NCI-H1417 treated with DMSO at 0.1 percent for 48 hours (cell line): ENCODE measurements at places on chromosomes 7 and 10.

DNA sequence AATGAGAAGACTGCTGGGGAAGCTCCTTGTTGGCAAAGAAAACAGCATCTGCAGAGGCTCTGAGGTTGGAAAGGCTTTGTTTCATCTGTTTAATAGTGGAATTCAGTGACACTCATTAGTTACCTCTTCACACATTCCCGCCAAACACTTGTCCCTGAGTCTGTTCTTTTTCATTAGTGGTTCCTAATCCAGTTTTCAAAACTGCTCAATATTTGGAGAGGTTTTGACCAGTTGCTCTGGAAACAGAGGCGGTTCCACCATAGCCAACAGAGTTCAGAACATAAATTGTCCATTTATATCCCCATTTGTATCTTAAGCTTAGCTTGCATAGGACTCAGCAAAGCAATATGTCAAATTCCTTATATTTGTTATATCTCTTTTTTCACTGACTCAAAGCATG, 754.6 kb downstream of the AUTS2 start:
- no peak for DNase-seq

- DNase-seq, result no peak
Observed at GRCh38 chr10:79976999-79977398, 28.1 kb upstream of the SFTPD start.

GRCh38 chr7:139618482-139619366, 95.2 kb downstream of the CLEC2L start:
- DNase-seq, result no peak

GRCh38 chr7:151864081-151864480, 12.8 kb downstream of the PRKAG2 start:
- DNase-seq, result no peak

DNA sequence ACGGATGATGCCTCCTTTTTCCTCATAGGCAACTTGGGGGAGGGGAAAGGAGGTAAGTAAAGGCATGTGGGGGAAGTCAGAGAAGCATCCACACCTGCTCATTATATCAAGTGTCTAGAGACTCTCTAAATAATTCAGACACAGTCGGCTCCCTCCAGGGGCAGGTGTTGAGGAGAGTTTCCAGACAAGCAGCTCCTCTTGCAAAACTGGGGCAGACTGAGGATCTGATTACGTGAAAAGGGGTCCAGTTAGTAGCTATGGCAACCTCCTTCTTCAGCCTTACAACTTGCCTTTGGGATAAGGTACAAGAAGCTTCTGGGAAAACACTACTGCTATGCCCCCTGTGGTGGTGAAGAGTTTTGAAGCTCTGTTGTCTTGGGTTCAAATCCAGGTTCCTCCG, 39.0 kb upstream of the SORBS1 start:
- DNase-seq, result no peak

- DNase-seq, result no peak
Observed at GRCh38 chr7:133437544-133437943, 184.7 kb downstream of the EXOC4 start.

DNA sequence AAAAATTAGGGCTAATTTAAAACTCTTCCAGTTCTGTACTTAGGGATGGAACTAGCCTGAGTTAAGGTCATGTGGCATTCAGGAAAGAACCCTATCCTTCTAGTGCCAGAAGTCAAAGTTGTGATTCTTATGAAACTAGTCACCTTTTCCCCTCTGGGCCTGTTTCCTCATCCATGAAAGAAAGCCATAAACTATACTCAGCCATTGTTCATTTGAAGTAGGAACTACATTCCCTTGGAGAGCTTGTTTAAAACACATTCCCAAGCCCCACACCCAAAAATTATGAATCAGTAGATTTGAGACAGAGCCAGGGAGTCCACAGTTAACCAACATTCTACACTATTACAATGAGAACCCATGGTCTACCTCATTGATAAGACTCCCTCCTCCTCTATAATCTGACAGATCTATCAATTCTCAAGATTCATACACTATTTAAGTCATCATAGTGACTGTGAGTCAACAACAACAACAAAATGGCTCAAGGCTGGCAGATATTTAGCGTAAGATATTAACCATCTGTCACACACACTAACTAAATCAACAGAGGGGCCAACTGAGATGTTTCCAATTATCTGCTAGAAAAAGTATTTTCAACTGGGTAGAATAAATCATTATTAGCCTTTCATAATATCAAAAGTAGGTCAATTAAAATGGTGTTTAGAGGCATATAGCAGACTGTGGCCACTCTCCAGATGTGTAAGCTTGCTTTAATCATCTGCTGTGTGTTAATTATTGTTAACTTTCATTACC, 102.3 kb downstream of the SLC25A13 start:
- DNase-seq, result no peak
